ENCODE measurements at places on chromosomes 4 and X.

DNA sequence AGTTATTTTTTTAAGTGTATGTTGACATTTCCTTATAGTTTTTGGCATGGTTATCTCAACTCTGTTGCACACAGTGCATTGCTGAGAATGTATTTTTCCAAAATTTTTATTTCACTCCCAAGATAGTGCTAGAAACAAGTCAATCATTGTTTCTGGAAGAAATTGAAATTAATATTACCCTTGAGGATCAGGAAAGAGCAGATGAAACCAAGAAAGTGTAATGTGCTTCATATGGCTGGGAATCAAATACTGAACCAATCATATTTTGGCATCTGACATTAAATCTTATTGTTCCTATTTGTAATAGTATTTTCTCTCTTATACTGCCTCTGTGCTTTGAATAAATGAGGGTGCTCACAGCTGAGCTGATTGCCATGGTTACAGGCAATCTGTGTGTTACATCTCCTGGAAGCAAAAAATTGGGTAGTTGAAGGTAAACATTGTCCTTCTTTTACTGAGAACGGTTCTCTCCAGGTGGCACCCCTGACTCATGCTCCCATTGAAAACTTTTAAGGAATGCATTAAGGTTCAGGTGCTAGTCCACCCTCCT lies 358.2 kb upstream of the NR3C2 start:
- no peak for DNase-seq

DNA sequence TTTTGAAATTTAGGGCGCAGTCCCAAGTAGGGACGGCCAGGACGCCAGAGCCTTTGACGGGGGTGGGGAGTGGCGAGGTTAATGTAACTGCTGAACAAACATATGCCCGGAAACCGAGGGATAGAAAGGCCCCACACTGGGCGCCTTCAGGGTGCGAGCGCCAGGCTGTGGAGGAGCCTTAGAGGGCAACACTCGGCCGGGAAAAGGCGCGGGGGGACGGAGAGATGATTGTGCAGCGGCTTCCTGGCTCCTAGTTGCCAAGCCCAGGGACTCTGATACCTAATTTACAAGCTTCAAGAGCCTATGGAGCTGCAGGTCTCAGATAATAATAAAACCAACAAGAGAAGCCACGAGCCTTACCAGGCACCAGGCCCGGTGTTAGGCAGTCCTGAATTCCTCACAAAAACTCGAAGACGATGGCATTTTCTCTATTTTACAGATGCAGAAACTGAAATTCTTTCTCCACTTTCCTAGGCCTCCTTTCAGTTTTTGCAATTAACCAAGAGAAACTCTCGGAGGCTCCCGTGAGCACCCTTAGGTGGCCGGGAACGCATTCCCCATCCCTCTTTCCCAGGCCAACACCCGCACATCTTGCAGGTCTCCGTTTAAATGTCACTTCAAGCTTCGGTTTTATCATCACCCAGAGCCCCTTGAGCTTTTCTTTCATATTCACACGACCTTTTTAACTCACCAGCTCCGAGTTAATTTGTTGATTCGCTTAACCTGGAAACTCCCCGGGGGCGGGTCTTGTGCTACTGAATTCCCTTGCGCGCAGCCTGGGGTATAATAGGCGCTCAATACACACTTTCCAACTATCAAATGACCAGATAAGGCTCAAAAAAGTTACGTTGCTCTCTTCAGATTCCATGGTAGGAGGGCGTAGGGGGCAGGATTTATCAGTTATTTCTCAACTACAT lies 6.4 kb upstream of the GSX2 start:
- no peak for DNase-seq

GRCh38 chr4:108906006-108906405 lies 143.2 kb upstream of the ETNPPL start:
- DNase-seq = no peak

- DNase-seq = no peak
These were observed 49.0 kb downstream of the SPANXA2 start for GRCh38 chrX:141638550-141638949.

DNA sequence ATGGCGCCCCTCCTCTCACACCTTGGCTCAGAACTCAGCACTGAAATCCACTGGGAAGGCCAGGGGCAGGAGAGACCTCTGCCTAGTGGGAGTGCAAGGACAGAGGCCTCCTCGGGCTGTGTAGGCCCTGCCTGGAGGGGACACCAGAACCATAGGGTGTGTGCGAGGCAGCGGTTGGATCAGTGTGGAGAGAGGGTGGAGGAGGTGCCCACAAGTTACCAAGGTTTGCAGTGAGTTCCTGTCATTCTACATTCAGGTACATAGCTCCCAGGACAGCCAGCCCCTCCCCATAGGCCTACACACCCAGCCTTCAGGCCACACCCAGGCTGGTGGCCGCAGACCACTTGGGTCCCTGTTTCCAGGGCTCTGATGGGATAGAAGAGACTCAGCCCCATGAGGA lies 19.2 kb upstream of the SPON2 start:
- DNase-seq = no peak

DNA sequence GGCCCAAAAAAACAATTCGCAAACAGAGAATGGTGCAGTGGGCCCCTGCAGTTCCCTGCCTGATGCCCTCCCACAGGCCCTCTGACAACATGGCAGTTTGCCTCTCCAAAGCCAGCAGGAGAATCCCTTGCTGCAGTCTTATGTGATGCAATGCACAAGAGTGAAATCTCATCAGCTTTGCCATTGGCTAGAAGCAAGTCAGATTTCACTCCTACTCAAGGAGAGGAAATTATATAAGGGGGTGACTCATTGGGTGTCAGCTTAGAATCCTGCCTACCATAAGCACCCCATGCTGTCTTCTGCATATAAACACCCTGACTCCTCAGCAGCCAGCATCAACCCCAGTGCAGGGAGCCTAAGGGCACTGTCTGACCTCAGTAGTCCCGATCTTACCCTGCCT lies 157.3 kb upstream of the LDB2 start:
- peak; percentile 94 for DNase-seq

- DNase-seq = no peak
These were observed 17.1 kb downstream of the HERC3 start for GRCh38 chr4:88609387-88609786.

GRCh38 chrX:109934935-109935334 lies 68.0 kb upstream of the TMEM164 start:
- DNase-seq = no peak

- no peak for DNase-seq
These were observed 56.2 kb downstream of the CLDN22 start for GRCh38 chr4:183263787-183264386.

DNA sequence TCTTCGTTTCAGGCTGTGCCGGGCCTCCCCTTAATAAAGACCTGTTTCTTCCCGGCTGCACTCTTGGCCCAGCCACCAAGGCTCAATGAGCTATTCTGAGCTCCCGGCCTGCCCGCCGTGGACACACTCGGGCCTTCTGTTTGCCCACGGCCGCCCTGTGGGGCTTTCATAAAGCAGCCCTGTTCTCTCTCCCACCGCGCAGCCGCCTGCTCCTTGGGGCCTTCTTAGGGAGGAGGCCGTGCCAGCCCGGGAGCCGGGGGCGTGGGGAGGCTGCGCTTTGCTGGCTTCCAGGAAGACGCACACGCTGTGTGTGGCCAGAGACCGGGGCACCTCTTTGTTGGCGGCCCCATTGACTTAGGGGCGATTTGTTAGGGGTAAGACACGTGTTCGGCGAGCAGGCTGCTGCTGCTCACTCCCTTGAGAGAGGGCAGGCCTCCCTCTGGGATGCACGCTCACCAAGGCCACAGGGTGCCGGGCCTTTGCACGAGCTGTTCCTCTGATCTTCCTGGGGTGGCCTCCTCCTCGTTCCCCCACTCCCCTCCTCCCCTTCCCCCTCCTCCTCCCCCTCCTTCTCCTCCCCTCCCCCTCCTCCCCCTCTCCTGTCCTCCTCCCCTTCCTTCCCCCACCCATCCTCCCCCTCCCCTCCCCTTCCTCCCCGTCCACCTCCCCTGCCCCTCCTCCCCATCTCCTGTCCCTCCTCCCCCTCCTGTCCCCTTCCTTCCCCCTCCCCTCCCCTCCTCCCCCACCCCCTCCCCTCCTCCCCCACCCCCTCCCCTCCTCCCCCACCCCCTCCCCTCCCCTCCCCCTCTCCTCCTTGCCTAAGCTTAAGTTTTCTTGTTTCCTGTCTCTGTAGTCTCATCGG lies 11.3 kb downstream of the BLOC1S4 start:
- peak; percentile 89 for DNase-seq

DNA sequence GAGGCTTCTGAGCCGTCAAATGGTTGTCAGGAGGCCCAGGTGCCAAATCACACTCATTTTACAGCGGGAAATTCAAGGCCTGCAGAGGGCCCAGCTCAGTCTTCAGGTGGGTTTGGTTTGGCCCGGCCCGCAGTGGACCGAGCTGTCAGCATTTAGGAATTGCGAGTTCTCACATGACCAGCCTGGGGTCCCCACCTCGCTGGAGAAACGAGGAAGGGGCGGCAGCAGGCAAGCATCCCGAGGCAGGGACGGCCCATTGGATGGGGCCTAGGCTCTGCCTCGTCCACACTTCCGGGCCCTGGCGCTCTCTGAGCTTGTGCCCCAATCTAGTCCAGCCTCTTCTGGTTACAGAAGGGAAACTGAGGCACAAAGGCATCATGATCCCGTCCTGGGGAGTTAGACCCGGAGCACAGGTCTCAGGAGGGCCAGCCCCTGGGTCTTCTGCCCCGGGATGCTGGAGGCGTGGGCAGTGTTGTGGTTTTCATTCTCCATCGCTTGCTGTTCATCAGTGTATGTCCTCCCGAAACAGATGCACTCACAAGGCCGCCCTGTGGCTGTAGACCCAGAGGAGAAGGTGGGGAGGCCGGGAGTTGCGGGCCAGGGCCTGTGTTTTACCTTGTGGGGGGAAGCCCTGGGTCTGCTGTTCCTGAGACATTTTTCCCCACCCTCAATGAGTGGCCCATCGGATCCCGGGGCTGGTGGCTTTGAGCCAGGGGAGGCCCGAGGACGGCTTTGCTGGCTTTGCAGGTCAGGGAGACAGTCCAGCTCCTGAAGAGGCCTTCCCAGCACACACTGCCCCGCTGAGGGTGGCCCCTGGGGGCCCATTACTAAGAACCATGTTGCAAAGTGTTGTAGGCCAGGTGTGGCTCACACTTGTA lies 8.9 kb downstream of the PSAPL1 start:
- no peak for DNase-seq

GRCh38 chr4:1011022-1011665 lies at the start of gene FGFRL1:
FGFRL1 (plus strand) TSS chr4:1011626; CDS start chr4:1012486, 860 bp downstream.
- DNase-seq = peak; percentile 97

- no peak for DNase-seq
These were observed 91.5 kb upstream of the GALNT7 start for GRCh38 chr4:173076903-173077634.

DNA sequence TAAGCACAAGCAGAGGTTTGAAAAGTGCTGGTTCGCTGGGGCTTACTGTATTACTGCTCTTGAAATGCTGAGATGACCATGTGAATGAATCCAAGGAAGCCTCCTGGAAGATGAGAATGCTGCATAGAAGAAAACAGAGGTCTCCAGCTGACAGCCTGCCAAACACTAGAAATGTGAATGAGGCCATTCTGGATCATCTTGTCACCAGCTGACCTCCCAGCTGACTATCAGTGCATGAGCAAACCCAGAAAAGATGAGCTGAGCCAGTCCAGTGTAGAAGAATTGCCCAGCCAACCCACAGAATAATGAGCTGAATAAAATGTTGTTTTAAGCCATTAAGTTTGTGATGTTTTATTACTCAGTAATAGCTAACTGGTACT lies 49.1 kb upstream of the DYNLT3 start:
- no peak for DNase-seq

DNA sequence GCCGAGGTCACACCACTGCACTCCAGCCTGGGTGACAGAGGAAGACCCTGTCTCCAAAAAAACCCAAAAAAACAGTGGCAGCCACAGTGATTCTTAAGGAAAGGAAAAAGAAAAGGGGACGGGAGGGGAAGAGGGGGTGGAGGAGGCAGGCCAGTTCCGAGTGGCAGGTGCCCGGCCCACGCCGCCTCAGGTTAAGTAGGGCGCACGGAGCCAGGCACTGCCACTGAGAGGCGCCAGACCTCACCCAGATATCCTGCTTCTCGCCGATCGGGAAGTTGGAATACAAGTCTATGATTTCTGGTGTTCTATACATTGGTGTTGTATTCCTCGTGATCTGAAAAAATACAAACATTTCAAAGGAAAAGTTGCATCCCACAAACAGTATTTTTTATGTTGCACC lies 35.9 kb downstream of the GAK start:
- no peak for DNase-seq

DNA sequence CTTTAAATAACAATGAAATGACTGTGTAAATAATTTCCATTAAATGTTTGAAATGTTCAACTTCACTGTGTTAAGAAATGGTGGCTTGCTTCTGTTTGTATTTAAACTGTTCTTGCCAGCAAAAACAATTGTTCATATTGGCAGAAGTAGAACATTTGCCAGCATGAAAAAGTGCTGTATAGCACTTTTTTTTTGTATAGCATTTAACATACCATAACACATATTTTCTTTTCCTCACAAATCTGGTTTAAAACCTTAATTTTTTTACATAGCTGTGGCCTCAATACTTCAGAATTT lies 94.1 kb downstream of the COX18 start:
- DNase-seq = no peak

- DNase-seq = no peak
These were observed 17.1 kb upstream of the AADAT start for GRCh38 chr4:170106900-170107299.

DNA sequence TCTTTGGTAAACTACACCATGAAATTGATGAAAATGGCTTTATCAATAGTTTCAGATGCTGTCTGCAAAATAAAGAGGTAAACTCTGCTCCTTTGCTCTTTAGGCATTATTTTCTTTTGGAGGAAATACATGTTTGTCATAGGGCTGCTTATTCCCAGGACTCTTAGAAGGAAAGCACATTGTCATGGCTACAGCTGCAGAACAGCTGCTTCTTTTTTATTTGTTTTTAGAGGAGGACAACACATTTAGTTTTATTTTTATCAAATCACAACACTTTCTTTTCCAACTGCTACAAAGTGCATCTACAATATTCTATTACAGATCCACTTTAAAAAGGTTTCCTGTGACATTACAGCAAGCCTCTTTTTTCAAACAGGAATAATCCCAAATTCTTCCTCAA lies 12.7 kb upstream of the HPF1 start:
- DNase-seq = no peak

- peak; percentile 67 for DNase-seq
These were observed 26.8 kb upstream of the GRXCR1 start for GRCh38 chr4:42865572-42866189.

DNA sequence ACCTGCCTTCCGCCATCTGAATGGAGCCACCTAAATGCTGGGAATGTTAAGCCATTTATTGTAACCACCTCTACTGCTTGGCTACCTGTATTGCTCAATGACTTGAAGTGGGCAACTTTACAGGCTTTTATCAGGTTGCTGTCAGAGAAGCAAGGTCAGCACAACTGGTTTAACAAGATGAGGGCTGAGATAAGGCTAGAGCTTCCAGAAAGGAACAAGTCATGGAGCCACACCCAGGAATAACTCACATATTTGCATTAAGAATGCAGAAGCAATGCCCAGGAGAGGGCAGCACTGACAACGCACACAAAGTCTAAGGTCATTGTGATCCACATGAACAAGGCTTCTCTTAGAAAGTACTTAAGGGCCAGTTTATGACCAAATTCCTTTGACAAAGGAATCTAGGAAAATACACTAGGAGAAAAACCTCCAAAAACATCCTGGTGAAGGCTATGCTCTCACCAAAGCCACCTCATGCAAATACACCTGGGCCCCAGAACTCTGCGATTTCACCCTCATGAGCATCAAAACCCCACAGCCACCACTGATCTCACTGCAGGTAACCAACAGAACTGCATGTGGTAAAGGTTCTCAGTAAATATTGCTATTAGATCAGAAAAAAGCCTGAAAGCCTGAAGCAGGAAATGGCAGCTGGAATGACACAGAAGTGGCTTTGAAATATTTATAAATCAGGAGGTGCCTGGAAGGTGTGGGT lies 15.0 kb upstream of the STS start:
- peak; percentile 46 for DNase-seq

- DNase-seq = no peak
These were observed 25.4 kb upstream of the EREG start for GRCh38 chr4:74339501-74339900.
